Astrocyte (in vitro differentiated cells and primary cell): ENCODE measurements at places on chromosomes 16 and 17.

DNA sequence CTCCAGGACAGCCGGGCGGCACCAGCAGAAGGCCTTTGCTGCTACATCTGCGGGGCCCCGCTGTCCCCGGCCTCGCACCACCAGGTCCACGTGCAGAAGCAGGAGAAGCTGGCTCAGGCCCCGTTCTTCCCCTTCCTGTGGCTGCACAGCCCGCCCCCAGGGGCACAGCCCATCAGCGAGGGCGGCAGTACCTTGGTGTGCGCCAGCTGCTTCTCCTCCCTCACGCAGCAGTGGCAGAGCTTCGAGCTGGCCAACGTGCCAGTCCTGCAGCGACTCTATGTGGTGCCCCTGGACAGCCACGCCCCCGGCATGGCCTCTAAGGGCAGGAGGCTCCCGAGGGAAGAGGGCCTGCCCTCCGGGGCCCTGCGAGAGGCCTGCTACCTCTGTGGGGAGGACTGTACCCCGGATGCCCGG is 58.3 kb upstream of the CIBAR2 start:
- no peak for DNase-seq

DNA sequence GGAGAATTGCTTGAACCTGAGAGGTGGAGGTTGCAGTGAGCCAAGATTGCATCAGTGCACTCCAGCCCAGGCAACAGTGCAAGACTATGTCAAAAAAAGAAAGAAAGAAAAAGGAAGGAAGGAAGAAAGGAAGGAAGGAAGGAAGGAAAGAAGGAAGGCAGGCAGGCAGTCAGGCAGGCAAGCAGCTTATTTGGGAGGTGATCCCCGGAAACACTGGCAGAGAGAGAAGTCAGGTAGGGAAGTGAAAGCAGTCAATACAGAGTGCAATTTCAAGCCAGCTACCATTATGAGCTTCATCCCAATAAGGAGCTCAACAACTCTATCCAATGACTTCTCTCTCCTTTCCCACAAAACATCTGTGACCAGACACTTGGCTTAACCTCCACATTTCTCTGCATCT is 83.0 kb upstream of the TBC1D3K start:
- no peak for DNase-seq

GRCh38 chr17:19833914-19834313 is 33.8 kb downstream of the ULK2 start:
- DNase-seq, result no peak

DNA sequence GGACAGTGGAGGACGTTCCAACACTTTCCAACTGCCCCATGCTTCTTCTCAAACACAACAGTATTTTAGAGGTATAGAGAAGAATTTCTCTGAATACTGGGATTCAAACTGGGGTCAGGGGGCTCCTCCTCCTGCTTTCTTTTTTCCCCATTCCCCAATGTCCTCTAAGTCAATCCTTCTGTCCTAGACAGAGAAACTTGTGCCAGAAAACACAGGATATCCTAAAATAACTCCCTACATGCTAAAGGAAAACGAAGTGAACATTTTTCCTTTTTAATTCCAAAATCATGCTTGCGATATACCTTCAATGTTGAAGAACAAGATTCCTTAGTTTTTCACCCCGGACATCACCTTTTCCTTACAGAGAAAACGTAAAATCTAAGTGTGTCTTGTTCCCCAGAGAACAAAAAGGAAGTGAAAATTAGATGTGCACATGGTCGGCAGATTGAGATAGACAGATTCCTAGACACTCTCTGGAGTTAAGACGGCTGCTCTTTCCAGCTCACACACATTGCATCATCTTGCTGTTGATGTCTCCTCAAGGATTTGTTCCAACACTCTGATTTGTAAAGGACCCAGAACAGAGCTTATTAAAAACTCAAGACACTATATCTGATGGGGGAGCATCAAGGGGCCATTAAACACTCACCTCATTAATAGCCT is 228.2 kb downstream of the GRIN2A start:
- DNase-seq, result no peak

GRCh38 chr17:59483860-59484259 is 81.5 kb upstream of the DHX40 start:
- DNase-seq, result no peak

DNA sequence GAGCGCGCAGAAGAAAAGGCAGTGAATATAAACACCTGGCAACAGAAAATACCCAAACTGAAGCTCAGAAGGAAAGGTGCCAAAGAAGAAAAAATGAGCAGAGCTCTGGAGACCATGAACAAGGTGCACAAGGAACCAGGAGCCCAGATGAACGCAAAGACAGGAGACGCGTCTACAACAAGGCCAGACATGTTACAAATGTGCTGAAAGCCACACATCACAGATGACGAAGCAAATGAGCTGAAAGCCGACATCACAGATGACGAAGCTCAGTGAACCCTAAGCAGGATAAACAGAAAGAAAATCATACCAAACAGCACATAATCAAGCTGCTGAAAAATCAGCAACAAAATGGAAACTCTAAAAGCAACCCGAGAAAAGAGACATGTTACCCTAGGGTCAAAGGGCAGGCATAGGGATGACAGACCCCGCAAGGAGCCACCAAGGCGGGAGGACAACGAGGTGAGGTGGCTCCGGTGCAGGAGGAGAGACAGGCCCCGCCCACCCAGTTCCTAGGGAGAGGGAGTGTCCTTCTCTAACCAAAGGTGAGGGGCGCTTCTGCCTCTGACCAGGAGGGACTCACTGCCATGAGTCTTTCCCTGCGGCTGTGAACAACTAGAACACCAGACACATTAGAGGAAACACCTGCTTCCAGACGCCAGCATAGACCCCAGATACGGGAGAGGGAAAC is 39.1 kb downstream of the CCDC57 start:
- DNase-seq, result no peak

- DNase-seq, result no peak
Measured at GRCh38 chr17:37086334-37086733, 137.6 kb downstream of the AATF start.

- DNase-seq, result no peak
Measured at GRCh38 chr17:36728030-36728991, 126.9 kb downstream of the MRM1 start.

GRCh38 chr16:79451196-79451816 is 149.2 kb downstream of the MAF start:
- DNase-seq, result no peak

DNA sequence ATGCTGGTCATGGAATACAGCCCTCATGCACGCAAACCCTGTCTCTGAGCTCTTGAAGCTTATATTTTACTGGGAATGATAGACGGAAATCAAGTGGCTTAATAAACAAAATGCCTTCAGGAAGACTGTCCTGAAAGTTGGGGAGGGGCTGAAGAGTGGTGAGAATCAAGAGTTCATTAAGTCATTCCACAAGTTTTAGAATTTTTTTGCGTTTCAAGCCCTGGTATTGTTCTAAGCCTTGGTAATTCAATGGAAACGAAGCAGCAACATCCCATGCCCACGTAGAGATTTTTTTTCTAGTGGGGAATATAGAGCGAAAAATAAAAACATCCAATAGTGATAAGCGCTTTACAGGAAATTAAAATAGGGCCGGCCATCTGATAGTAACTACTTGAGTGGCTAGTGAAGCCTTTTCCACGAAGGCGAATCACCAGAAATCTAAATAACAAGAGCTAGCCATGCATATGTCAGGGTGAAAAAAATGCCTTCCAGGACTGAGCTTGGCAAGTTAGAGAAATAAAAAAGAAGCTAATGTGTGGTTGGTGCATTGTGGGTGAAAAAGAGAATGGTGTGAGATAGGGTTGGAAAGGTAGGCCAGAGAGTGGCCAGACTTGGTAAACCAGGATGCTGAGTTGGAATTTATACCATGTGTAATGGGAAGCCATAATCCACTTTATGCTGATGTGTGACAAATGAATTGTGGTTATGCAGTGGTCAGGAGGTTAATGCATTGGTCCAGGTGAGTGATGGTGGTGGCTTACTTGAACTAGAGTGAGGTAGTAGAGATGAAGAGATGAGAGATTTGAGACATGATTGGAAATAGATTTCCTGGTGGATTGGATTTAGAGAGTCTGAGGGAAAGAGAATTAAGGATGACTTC is 772 bp downstream of the PFAS start:
- no peak for DNase-seq

- no peak for DNase-seq
Measured at GRCh38 chr16:87064731-87065445, 252.3 kb downstream of the C16orf95 start.

- DNase-seq, result peak; percentile 2
Measured at GRCh38 chr17:39487946-39488345, 26.7 kb downstream of the CDK12 start.

DNA sequence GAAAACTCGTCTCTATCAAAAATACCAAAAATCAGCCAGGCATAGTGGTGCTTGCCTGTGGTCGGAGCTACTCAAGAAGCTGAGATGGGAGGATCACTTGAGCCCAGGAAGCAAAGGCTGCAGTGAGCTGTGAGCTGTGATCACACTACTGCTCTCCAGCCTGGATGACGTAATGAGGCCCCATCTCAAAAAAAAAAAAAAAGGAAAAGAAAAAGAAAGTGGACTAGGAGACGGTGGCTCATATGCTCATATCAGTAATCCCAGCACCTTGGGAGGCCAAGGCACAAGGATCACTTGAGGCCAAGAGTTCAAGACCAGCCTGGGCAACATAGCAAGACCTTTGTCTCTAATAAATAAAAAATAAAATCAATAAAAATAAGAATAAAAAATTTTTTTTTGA is 8.8 kb upstream of the SUMO2 start:
- DNase-seq, result no peak

DNA sequence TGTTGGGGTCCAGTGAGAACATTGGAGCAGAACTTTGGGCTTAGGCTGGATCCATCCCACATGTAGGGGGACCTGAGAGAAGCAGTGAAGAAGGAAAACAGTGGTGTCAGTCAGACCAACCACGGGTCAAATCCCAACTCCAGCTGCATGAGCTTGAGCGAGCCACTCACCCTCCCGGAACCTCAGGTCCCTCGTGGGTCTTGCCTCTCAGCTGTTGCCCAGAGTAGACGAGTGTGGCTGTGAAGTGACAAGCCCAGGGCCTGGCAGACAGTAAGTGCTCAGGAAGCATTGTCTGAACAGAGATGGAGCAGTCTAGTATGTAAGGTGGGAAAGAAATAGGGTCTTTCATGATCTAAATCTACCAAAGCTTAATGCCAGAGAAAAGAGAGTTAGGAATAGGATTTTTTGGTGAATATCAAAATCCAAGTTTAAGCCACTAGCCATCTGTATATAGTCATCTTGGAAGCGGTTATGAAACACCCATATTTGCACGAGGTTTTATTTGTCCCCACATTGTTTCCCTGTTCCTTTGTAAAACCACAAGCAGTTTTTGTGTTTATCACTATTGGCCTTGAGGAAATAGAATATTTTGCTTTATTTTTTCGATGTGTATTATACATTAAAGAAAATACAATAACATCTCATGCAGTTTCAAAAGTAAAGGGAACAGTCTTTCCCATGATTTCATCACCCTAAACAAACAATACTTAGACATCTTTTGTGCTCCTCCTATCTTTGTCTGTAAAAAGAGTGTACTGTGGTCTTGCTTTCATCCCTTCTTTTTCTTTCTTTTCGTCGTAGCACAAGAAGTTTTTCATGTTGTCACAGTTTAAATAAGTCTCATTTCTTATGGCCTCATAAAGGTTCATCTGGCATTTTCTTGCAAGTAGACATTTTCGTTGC is 112.0 kb downstream of the CLEC16A start:
- no peak for DNase-seq

DNA sequence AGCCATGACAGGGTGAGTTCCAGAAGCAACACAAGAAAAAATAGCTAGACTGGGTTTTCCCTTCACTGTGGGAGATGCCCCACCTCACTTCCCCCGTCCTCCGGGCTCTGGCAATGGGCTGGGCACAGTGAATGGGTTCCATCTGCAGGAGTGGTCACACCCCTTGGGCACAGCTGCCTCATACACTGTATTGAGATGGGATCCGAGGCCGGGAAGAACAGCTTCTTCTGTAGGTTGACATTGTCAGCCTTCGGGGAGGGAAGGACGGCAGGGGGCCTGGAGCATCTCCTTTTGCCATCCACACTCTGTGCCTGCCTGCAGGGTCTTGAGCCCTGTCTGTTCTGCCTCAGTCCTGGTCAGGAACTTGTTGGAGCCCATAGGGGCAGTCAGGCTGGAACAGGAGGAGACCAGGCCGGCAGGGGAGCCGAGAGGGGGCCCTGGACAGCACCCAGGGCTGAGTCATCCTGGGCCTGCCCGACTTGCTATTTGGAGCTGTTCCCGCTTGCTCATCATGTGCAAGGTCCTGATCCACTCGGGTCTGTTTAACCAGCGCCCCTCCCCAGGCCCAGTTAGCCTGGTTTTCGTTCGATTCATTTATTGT is 286.7 kb downstream of the SEC14L1 start:
- DNase-seq, result peak; percentile 79

GRCh38 chr16:12896562-12896961 is 4.8 kb upstream of the SHISA9 start:
- DNase-seq, result peak; percentile 4

GRCh38 chr16:51166541-51166940 is 15.5 kb upstream of the SALL1 start:
- DNase-seq, result no peak

- DNase-seq, result no peak
Measured at GRCh38 chr16:3623642-3624041, 12.2 kb upstream of the SLX4 start.

GRCh38 chr17:40317345-40317873 is 8.4 kb downstream of the RARA start:
- peak; percentile 49 for DNase-seq

DNA sequence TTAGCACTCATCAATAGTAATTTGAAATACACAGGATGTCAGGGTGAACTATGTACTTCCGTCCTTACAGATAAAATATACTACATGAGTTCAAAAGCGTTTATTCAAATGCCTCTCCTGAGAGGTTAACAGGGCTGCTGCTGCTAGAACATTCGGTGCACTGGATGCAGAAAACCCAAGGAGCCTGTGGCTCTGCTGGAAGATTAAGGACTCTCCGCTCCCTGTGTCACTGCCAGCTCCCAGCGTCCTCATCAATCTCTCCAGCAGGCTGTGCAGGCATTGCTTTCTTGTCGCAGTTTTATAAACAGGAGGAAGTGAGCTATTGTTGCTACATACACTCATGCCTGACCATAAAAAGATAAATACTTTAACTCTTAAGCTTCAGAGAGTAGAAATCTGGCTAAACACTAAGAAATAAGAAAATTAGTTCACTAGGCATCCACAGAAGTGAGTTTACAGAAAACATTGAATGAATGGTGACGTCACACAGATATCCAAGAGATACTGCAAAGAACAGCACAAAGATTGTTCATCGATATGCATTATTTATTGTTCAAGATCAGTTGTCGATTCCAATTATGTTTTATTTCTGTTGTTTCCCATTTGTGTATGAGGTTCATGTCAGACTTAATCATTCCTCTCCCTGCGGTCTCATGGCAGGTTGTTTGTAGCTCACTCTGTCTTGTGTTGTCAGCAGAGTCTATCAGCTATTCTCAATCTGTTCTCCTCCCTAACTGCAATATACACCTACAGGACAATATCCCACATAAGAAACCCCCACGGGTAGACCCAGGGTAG is 127.9 kb upstream of the MON1B start:
- no peak for DNase-seq

DNA sequence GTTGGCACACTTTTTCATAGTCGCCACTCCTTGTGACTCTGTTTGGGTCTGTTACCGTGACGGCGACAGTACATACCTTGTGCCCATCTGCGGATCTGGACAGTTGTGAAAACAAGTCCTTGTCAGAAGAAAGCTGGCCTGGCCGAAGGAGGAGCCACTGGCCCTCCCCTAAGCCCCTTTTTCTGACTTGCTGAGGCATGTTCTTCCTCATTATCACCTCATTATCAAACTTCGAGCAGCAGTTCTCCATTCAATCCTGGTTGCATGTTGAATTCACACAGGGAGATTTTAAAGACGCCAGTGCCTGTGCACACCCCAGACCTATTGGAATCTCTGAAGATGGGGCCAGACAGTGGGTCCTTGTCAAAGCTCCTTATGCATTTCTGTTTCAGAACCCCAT is 61.1 kb downstream of the CYLD start:
- DNase-seq, result no peak

GRCh38 chr16:1614456-1615102 is 2.4 kb downstream of the CRAMP1 start:
- DNase-seq, result no peak
